ENCODE measurements at places on chromosomes 3 and 15.

- no peak for DNase-seq
These were observed 391.4 kb upstream of the FRG2C start for GRCh38 chr3:75272691-75273090.

GRCh38 chr3:23805633-23806533, at the start of gene UBE2E1:
Gene UBE2E1, plus strand, starts transcription at chr3:23805955. Its CDS starts 1,315 bp downstream, at chr3:23807270.
- DNase-seq = peak; percentile 54

DNA sequence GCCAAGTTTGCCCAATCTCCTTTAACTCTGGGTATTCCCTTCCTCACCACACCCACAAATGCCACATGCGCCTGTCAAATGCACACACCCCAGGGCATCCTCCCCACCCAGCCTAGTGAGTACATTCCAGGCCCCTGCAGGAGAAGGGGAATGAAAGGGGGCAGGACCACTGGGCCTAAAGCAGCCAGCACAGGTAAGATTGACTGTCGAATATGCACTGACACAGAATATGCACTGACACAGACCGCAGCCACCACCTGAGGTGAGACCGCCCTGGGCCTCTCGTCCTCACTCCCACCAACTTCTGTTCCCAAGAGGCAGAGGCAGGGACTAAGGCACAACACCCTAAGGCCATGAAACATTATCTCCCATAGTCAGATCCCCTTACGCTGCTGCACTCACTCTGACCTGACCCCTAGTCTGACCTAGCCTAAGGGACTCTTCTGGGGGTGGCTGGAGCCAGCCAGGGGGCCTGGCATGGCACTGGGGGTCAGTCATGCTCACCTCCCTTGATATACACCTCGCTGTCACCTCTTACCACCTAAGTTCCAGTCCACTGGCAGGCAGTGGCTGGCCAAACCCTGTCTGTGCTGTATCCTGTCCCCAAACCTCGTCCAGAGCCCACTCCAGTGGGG, 10.8 kb downstream of the AP3B2 start:
- DNase-seq = no peak

DNA sequence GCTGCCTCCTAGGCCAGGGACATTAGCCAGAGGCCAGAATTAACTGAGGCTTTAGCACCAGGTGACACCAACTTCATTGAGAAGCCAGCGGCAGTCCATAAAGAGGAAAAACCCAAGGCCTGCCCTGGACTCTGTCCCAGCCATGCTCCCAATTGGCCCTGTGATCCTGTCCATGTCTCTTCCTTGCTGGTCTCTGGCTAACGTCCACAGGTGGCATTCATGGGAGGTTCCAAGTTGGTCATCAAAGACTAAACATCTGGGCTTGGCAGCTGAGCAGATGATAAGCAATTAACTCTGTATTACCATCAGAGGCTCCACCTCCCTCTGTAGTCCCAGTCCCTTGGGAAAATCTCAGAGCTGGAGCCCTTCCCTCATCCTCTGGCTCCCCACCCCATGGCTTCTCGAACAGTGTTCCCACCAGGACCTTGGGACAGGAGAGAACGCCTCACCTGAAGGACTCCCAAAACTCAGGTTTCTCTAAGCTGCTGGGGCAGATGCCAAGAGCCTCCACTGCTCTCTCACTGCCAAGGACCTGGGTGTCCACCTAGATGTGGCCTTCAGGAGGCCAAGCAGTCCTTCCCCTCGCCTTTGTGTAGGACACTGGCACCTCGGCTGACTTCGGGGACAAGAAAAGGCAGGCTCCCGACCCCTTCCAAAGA, 40.4 kb downstream of the GOLGA6A start:
- DNase-seq = no peak

DNA sequence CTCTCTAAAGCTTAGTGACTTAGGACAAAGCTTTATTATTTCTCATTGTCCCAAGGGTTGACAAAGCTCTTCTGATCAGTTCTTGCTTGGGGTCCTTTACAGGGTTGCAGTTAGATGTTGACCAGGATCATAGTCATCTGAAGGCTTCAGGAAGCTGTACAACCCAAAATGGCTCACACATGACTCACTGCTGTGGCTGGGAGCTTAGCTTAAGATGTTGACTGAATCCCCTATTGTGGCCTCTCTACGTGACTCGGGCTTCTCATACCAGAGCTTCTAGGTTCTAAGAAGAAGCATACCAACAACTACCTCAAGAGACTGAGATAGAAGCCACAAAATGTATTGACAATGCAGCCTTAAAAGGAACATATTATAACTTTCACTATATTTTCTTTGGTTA, 569.6 kb upstream of the ROBO2 start:
- no peak for DNase-seq

DNA sequence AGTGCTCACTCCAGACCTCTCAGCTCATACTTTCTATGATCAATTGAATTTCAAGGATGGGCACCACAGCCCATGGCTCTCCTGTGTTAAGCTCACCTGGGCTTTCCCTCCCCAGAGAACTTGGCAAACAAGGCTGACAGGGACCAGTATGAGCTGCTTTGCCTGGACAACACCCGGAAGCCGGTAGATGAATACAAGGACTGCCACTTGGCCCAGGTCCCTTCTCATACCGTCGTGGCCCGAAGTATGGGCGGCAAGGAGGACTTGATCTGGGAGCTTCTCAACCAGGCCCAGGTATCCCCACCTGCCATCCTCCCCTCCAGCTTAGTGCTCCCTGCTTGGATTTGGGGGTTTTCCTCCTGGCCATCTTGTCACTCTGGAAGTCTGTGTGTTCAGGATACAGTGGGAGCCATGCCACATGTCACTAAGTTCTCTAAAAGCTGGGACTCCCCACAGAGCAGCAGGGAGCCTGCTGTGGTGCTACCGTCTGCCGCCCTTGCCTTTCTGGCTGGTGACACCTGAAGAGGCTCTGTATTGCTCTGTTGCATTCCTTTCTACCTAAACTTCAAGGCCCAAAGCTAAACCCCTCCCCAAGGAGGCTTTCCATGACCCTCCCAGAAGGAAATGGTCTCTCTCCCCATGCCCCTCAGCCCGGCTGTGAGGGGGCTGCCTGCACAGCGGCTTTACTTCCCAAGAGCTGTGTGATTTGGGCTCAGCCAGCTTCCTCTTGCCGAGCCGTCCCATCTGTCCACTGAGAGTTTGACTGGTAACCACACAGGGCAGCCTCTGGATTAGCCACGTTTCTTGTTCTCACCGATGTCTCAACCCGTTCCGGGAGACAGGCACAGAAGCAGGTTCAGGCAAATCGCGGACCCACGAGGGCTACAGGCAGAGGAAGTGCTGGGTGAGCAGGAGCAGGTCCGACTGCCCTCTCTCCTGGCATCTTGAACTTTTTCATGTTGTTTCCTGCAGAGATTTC, 10.8 kb downstream of the TF start:
- no peak for DNase-seq

- no peak for DNase-seq
These were observed 5.7 kb downstream of the PTH1R start for GRCh38 chr3:46883054-46883829.

DNA sequence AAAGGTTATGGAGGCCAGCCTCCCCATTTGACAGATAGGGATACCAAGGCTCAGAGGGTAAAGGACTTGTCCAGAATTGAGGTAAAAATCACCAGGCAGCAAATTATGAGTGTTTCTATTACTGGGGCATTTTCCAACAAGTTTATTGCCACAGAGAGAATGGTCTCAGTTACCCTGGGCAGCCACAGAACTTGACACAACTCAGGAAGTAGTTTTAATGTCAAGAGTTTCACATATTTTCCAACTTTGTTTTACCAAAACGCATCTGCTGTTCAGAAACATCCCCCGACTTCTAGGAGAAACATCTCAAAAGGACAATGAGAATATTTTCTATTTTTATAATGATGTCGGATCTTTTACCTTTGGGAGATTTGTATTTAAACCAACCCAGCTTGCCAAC, 107.5 kb upstream of the MRPS22 start:
- DNase-seq = no peak

- peak; percentile 2 for DNase-seq
These were observed 40.8 kb downstream of the KAT2B start for GRCh38 chr3:20080956-20081554.

GRCh38 chr3:16369276-16369675, 104.3 kb downstream of the OXNAD1 start:
- DNase-seq = no peak

GRCh38 chr3:60737633-60738399, 513.4 kb downstream of the FHIT start:
- no peak for DNase-seq

DNA sequence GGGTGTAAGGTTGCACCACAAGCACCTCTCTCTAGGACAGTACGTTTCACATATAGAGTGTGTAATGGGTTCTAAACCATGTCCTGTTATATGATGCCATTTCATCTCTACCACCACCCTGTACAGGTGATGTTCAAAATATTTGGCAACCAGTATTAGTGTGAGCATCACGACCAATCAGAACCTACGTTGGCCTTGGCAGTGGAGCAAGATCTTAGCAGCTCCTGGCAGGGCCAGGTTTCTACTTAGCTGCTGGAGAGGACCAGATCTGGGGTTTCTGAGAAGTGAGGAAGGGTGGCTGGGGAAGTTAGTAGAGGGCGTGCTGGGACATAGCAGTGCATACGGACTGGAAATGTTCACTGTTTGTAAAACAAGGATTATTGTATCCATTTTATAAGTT, 23.1 kb upstream of the MITF start:
- no peak for DNase-seq

DNA sequence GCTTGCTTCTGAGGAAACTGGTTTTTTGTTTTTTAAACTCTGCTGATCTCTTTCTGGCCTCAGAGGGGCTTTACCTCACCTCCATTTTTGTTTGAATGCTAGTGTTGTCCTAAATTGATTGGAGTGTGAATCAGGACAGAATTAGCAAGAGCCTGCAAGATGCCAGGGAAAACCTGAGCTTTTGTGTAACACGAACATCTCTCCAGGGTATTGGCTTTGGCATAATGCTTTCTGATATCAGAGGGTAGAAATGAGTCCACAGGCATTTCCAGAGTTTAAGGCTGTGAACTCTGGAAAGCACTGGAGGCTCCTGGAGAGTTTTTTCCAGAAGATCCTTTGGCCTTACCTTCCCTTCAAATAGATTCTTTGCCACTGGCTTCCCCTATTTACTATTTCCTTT, 87.1 kb downstream of the WDR76 start:
- DNase-seq = no peak

- no peak for DNase-seq
These were observed 47.2 kb upstream of the IREB2 start for GRCh38 chr15:78390826-78391225.

- no peak for DNase-seq
These were observed 380.3 kb upstream of the CBLB start for GRCh38 chr3:106249159-106249558.

DNA sequence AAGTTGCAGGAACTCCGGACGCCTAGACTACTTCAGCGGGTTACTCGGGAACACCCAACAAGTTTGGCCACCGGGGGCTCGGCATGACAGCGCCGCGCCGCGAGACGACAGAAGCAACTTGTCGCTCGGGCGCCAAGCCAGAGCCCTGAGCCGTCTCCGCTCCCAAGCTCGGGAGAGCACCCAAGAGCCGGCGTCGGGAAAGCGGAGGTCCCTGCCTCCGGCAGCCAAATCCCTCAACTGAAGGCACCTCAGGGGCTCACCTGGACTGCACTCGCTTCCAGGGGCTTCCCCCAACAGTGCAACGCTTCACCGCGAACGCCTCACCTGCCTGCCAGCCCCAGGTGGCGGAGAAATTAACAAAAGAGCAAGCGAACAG, 640 bp downstream of the MB21D2 start:
- DNase-seq = no peak

DNA sequence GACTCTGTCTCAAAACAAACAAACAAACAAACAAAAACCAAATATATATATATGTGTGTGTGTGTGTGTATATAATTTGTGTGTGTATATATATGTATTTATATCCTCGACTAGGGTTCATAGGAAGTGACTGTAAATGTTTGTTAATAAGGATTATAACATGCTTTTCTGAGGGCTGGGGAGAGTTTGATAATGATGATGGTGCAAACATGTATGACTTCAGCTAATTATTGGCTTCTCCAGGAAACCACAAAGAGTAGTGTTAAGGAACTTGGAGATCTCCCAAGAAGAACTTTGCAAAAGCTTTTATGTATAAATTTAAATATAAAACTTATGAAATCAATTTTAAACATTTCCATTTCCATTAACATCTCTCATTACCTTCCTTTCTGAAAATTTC, 3.9 kb upstream of the OPA1 start:
- no peak for DNase-seq

GRCh38 chr3:62241279-62241678, 132.1 kb downstream of the FEZF2 start:
- DNase-seq = no peak

- DNase-seq = no peak
These were observed 29.5 kb downstream of the NANOGP8 start for GRCh38 chr15:35055416-35056105.

DNA sequence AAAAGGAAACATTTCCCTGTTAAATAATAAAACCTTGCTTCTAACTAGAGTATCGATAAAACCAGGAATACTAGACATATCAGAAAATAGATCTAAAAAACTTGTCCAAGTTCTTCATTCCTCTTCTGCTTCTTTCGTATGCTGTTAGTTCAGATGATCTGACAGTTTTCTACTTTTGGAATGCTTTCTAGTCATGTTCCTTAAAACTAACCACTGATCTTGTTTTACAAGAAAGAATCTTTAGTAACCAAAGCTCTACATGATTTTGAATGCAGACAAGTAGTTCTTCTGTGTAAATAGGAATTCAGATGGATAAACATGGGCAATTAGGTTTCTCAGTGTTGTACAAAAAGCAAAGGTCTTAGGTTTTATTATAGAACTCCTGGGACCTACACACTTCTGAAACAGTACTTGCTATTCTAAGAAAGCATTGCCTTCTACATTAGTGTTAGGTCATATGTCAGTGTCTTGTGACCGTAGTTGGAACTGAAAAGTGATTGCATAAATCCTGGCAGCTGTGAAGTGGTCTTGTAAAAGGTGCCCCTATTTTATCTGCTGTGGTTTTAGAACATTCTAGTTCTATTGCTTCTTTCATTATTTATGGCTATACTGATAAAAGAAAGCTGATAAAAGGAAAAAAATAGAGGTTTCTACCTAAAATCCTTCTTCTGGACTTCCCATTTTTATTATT, 40.7 kb downstream of the SNRK start:
- no peak for DNase-seq

DNA sequence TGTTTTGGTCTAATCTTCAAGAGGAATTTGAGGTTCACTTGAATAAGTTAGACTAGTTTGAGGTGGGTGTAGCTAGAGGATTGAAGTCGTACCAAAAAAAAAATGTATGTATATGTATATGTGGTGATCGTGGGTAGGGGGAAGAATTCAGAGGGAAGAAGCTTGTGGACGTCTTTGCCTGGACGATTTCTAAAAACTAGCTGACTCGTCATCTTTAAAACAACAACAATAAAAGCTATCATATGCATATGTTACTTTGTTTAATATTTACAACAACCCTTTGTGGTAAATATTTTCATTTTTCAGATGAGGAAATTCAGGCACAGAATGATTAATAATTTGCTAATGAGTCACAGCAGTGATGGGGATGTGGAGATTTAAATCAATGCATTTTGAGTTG, 18.1 kb downstream of the RNF111 start:
- no peak for DNase-seq

GRCh38 chr3:86180696-86181095, 810.3 kb downstream of the VGLL3 start:
- DNase-seq = no peak

Measured in stimulated activated CD8-positive, alpha-beta memory T cell treated with anti-CD3 and anti-CD28 coated beads, Interleukin-4, amount 100 ng/mL, for 4 hours (primary cell).